Gastroesophageal sphincter (tissue), 4 donors: ENCODE measurements at places on chromosomes 5 and 9. TPM values are rescaled to one million over a fixed set of nuclear protein-coding genes. Genes with fewer than 3 reads are reported as not detected.

CERT1 gene
- 23.4 TPM for total RNA-seq

GPX8 gene
- 11.2 TPM for total RNA-seq

EXD3 gene
- total RNA-seq = 3.7 TPM

SLC26A2 gene
- total RNA-seq = 8.4 TPM

SMIM15 gene
- total RNA-seq = 21.3 TPM

F12 gene
- not detected for total RNA-seq
